ENCODE measurements at places on chromosomes 2 and 18. TPM values are rescaled to one million over a fixed set of nuclear protein-coding genes. Genes with fewer than 3 reads are reported as not detected.
A peak's percentile ranks its signal among the peaks of the same experiment; 100 is the strongest.

Gene SMAD7
- total RNA-seq: 14.0 TPM

Gene GKN1
- not detected for total RNA-seq

Gene LRRTM1
- total RNA-seq: 0.30 TPM

Gene RNF144A
- 14.5 TPM for total RNA-seq

Gene SLC9A2
- not detected for total RNA-seq

Gene ZC3H6
- 18.7 TPM for total RNA-seq

- no peak for DNase-seq
Observed at GRCh38 chr2:6052649-6053048, 360.5 kb downstream of the SOX11 start.

GRCh38 chr2:31049916-31050588 lies 88.2 kb downstream of the GALNT14 start:
- no peak for DNase-seq

- no peak for DNase-seq
Observed at GRCh38 chr2:65528241-65528574, 95.8 kb upstream of the SPRED2 start.

DNA sequence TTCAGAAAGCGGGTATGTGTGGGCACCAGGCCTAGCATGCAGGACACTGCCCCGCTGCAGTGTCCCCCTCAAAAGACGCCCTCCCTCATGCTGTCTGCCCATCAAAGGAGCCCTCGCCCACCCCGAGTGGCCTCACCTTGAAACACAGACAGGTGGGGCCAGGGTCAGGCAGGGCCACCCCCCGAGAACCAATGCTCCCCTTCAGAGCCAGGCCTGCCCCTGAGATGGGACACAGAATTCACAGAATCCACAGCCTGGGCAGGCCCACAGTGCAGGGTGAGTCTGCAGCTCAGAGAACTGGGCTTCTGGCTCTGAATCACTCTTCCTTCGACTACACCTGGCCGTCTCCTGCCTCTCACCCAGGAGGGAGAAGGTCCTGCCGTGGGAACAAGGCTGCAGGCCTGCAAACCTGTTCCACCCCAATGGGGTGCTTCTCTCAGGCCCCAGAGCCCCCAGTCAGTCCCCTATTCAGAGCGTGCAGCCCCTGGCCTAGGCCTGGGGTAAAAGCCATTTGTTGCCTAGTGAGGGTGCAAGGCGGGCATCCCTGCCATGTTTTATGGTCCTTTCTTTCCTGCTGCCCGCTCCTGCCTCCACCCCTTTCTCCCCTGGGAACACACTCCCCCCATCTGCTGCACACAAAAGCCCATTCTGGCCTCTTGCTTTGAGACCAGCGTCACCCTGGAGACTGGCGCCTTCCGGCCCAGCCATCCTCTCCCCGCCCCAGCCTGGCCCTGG lies 11.3 kb upstream of the ARHGEF4 start:
- DNase-seq: no peak

DNA sequence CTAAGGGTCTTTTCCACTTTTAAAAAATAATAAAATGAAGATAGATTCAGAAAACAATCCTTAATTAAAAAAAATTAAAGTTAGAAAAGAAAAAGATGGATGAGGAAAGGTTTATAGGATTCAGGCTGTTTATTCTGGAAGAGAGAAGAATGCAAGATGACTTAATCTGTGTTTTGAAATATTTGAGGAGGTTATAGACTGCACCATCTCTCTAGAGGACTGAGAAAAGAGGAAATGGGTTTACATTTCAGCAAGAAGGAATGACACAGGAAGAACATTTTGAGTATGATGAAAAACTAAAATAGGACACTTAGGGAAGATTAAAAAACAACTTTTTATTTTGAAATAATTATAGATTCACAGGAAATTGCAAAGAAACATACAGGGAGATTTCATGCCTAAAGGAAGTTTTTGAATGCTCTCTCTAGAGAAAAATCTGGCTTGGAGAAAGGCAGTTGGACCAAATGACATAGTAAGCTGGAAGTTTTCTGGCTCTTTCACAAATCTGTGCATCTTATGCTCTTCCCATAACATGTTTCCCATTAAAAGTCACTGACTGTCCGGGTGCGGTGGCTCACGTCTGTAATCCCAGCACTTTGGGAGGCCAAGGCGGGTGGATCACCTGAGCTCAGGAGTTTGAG lies 75.0 kb downstream of the CERS6 start:
- no peak for DNase-seq

- DNase-seq: peak; percentile 74
Observed at GRCh38 chr2:65316072-65316471, 88.4 kb downstream of the ACTR2 start.

DNA sequence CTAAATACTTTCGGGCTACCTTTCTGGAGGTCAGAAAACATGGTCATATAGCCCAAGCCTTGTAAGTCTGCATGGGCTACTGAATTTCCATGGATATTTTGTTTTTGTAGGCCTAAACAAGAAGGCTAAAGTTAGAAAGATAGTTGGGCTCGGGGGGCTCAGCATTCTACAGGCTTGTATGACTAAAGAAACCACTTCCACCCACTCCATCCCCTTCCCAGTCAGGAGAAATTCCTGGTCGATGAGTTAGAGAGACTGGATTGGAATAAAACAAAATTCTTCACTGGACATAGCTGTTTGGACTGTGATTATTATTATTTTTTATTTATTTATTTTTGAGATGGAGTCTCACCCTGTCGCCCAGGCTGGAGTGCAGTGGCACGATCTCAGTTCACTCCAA lies 539.4 kb upstream of the TNP1 start:
- no peak for DNase-seq

GRCh38 chr18:44682201-44682870 lies 1.6 kb downstream of the SETBP1 start:
- no peak for DNase-seq

GRCh38 chr18:69401972-69402532 lies 1.4 kb downstream of the DOK6 start:
- DNase-seq: no peak

DNA sequence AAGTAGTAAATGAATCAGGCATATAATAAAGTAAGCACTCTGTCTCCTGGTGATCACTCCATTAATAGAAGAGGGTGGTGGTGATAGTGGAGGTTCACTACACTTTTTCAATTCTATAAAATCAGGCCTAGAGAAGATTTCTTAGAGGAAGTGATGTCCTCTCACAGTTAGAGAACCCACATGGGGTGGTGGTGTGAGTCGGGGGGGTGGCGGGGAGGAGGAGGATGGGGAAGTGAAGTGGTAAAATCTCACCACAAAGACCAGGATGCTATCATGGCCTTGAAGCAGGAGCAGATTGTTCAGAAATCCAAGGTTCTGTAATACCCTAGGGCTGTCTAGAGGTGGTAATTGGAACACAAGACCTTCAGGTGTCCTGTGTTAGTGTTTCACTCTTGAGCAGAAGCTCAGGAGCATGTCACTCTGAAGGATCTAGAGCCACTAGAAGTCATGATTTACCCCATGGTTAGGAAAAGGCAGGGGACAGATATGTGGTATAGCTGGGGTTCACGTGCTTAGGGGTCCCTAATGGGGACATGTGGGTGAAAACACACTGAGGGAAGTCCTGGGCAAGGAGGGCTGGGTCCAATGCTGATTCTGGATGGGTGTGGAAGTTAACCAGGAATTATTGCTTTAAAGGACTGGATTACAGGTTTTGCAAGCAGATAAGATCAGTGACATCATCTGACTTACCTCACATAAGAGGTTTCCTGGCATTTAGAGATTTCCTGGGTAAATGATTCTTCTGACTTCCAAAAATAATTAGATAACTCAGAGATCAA lies 31.0 kb downstream of the RNF125 start:
- peak; percentile 68 for DNase-seq

GRCh38 chr2:118309946-118310680 lies 221.8 kb downstream of the INSIG2 start:
- DNase-seq: no peak

DNA sequence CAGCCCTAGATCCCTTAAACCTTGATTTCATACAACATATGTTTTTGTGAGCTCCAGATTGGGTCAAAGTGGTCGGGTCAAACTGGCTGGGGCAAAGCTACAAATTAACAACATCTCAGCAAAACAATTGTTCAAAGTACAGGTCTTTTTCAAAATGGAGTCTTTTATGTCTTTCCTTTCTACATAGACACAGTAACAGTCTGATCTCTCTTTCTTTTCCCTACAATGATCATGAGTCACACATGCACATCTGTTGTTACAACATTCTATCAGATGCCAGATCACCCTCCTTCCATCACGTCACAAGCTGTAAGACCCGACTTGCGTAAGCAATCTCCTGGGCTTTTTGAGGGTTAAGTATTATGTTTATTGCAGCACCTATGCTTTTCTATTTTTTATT lies 55.1 kb downstream of the RHOB start:
- DNase-seq: no peak

DNA sequence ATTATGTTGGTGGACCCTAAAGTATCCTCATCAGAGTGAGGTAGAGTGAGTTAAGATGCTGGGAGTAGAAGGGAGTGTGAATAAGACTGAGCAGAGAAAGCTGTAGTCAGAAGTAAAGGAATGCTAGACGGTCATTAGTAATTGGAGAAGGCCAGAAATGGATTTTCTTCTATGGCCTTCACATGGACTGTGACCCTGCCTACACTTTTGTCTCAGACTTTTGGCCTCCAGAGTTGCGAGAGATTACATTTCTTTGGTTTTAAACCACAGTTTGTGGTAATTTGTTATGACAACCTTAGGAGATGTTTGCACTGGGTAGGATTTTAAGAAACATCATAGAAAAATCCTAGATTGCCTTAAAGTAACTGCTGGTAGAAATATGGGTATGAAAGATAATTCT lies 1267.7 kb upstream of the TMEFF2 start:
- no peak for DNase-seq

DNA sequence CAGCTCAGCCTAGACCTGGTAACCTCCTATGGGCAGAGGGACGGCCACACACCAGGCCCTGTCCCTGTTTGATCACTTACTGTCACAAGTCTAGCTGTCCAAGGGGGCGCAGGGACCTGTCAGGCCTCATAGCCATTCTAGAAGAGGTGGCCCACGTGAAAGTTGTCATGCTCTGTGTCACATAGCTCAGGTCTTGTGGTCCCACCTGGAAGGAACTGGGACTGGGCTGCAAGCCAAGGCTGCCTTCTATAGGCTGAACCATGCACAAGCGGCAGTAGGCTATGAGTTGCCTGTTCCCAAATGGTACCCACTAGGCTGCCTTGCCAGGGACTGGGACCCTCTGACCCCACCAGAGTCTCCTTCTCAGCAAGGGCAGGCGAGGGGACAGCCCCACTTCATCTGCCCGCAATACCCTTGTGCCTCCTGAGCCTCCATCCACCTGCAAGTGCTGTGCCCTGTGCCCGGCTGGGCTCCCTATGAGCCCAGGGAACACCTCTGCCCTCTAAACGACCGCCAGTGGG lies 177.5 kb downstream of the ANAPC1 start:
- no peak for DNase-seq

GRCh38 chr2:20033322-20033721 lies 18.1 kb downstream of the LAPTM4A start:
- DNase-seq: no peak

DNA sequence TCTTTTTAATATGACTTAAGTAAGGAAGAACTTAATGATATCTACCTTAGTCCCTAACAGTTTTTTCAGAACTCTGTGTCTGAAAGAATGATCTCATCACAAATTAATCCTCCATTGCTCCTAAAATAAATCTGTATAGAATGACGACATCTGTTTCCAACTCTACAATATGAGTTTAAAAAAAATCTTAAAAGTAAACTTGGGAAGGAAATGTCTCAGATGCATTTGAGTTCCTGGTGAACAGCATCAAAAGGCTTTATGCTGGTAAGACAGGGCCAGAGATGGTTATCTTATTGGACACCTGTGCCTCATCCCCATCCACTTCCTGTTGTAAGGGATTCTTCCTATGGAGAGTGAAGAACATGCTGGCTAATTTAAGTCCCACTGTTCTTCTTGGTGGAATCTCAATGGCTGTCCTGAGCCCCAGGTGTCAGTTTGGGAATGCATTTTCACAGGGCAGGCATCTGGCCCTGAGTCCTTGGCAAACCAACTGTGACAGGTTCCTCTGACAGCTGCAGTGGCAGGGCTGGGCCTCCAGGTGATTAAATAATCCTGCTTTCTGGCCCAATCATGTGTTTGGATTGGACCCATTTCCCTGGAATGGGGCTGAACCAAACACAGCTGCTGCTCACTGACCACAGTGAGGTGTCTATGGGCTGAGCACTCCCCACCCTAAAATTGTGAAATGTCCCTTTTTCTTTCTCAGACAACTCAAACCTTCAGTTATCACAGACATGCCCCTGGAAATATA lies 12.9 kb upstream of the NCKAP5 start:
- DNase-seq: no peak

GRCh38 chr2:158716121-158716791 lies 78.9 kb upstream of the DAPL1 start:
- DNase-seq: peak; percentile 71

DNA sequence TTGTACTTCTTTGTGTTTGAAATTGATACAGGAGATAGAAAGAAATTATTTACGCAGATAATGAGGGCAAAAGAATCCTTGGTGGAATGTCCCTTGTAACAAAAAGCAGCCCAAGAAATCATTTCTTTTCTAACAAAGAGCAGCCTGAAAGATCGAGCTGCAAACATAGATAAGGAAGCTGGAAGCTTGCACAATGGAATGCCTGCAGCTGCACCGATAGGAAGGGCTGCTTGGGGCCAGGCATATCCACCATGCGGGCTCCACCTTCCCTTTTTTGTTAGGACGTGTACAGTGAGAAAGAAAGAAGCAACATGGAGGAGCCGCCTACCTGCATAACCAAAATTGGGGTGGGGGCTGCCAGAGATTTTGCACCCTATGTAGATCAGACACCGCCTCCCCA lies 568.7 kb downstream of the METTL4 start:
- DNase-seq: peak; percentile 31

- DNase-seq: no peak
Observed at GRCh38 chr2:75464348-75464946, 96.3 kb downstream of the EVA1A start.

GRCh38 chr18:35406666-35407065 lies 29.5 kb upstream of the ZNF396 start:
- DNase-seq: no peak

DNA sequence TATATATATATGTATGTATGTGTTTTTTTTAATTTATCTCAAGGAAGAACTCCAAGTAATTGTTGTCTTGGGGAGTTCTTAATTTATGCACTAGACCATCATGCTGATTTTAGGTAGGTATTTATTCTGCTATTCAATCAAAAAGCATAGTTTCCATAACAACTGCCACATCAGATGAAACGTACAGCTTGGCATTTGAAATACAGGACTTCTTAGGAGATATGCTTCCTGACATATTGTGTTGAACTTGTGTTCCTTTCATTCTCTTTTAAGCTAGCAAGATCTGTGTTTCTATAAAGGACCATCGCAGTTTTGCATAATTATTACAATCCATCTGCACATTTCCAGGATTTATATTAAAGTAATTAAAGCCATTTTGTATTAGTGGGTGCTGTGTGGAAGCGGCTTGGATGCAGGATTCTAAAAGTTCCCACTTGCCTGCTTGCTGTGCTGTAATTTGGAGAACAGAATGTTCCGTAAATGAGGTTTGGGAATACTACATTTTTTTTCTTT lies 343.5 kb upstream of the FANCL start:
- DNase-seq: no peak

DNA sequence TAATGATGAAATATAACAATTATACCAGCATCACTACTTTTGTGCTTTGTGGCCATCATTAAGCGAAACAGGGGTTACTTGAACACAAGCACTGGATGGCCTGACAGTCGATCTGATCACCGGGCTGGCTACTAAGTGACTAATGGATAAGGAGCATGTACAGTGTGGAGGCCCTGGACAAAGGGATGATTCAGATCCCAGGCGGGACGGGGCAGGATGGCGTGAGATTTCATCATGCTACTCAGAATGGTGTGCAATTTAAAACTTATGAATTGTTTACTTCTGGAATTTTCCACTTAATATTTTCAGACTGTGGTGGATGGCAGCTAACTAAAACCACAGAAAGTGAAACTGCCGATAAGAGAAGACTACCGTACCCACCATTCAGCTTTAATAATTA lies 7.0 kb upstream of the CLIP4 start:
- no peak for DNase-seq

Measured in Right ventricle myocardium superior (tissue), 1 donor.